ENCODE measurements at places on chromosomes 5 and 9.

GRCh38 chr5:380701-381309 lies 59.3 kb downstream of the AHRR start:
- DNase-seq, result no peak

DNA sequence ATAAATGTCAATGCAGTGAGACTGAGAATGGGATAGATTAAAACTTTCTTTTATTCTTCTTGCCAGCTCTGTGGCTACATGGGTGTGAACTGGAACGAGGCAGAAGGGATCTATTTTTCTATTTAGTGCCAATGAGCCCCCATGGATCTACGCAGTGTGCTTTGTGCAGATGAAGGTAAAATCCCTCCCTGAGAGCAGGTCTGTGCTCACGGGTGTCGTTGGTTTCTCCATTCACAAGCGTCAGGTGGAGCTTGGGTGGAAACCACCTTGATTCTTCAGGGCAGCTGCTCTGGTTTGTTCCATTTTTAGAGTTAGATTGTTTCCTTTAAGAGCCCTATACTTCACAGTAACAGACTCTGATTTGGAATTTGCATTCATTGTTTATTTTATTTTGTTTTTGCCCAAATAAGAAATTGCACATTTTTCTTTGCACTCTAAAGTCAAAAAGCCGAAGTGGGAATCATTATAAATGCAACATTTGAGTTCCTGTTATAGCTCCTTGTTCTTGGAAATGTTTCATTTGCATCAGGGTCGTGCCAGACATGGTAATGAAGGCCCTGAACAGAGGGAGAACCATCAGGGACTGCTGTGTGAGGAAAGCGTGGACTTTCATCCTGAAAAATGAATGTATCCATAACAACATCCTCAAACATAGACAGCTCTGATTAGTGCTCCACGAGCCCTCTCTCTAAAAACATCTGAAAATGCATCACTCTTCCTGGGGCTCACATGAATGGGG lies 31.1 kb upstream of the BICD2 start:
- DNase-seq, result no peak

DNA sequence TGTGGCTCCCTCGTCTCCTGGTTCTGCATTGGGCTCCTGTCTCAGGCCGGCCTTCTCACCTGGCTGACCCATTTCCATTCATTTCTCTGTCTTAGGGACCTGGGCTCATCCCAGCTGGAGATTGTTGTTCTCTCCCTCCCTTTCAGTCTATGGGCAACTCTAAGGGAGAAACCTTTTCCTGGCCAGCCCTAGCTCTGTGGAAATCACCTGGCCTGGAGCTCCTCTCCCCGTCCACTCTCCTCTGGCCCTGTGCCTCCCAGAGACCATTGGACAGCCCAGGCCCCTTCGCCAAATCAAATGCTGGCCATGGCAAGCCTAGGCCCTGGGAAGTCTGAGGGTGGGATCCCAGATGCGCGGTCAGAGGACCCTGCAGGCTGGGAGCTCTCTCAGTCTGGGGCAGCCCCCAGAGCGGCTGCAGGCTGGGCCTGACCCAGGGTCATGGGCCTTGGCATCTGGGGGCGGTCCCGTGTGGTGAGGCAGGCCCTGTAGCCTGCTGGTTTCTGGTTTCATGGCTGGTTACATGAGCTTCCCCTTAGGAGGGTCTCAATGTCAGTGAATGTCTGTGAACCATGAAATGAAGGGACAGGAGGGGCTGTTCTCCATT lies 253.5 kb downstream of the AOPEP start:
- no peak for DNase-seq

GRCh38 chr9:28471261-28471660 lies 898.0 kb upstream of the C9orf72 start:
- DNase-seq, result no peak

DNA sequence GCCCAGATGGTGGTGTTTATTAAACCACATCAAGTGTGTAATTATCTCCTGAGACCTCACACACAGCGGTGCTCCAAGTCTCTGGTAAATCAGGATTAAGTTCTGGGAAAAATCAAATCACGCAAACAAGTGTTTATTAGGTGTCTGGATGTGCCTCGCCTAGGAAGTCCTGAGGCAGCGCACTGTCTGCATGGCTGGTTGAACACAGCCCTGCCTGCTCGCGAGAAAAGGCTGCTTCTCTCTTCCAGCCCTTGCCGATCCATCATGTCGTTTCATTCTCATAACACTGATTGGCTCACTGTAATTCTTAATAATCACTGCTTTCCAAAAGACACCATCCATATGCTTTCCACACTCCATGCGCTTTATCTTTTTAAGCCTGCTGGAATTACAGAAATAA lies 229.6 kb upstream of the DAP start:
- DNase-seq, result no peak

- DNase-seq, result no peak
These were observed 244.3 kb downstream of the FAM170A start for GRCh38 chr5:119873611-119874010.

- no peak for DNase-seq
These were observed 88.1 kb downstream of the FANCC start for GRCh38 chr9:95229230-95229915.

GRCh38 chr9:75198436-75198835 lies 110.1 kb downstream of the OSTF1 start:
- DNase-seq, result no peak
